ENCODE measurements at places on chromosomes 4 and X.

- DNase-seq, result no peak
Observed at GRCh38 chr4:108227923-108228322, 59.2 kb upstream of the LEF1 start.

DNA sequence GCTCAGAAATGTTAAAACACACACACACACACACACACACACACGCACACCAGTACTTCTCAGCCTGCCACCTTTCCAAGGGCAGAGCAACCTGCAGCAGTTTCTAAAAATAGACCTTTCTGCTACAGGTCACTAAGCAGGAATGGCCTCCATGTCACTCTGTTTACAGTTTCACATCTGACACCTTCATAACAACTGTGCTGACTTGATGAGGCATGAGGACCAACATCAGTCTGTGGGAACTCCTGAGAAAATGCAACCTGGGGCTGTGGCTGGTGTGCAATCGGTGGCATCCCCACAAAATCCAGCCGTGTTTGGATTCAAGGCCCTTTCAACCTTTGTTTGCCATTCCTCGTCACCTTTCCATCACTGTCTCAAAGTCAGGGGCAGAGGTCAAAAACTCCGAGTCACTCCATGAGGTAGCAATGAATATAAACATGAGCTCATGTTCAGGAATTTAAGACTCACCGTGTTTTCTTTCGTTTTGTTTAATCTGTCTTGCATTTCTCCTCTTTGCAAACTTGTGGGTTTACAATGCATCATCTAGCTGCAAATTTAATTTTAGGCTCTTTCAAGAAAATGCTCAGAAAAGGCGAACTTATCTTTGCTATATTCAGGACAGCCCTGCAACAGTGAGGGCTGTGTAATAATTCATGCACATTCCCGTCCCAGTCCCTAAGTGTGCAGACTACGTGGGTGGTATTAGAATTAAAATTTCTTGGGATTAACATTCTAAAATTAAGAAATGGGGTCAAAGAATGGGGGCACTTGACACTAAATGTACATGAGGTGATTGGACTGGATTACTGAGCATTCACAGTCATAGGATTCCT is 135.3 kb downstream of the SHROOM3 start:
- no peak for DNase-seq

- no peak for DNase-seq
Observed at GRCh38 chr4:5809216-5809776, 83.6 kb downstream of the CRMP1 start.

DNA sequence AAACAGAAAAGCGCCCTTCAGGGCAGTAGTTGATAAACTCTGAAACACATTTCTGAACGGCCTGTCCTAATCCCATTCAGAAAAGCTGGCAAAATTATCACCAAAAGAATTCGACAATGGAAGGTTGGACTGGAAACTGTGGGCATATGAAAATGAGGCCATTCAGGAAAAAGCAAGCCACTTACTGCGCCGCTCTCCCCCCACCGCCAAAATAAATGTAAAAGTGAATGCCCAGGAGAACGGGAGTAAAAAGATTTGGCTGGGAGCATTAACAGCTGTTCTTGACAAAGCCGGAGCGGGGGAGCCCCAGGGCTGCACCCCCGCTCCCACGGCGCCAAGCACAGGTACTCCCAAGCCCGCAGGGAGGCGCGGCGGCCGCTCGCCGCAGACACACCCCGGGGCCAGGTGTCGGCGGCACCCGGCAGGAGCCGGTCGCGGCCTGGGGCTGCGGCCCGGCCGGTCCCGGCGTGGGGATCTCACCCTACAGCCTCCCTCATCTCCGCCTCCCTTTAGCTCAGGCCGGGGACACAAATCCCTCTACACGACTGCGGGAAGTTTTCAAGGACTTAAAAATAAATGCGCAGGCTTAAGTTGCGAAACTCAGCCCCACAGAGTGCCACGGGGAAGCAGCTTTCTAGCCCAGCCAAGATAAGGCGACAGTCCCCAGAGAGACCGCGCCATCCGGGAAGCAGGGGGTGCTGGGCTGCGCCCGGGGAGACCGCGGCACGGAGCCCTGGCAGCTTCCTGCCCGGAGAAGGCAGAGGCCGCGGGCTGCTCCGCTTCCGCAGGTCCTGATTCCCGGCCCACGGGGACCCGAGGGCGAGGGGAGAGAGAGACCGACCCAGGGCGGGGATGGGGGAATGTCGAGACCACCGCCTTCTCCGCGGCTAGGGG is 593 bp downstream of the SH3RF1 start:
- DNase-seq, result peak; percentile 52

GRCh38 chr4:69617083-69617694 is 22.3 kb downstream of the UGT2A2 start:
- no peak for DNase-seq

DNA sequence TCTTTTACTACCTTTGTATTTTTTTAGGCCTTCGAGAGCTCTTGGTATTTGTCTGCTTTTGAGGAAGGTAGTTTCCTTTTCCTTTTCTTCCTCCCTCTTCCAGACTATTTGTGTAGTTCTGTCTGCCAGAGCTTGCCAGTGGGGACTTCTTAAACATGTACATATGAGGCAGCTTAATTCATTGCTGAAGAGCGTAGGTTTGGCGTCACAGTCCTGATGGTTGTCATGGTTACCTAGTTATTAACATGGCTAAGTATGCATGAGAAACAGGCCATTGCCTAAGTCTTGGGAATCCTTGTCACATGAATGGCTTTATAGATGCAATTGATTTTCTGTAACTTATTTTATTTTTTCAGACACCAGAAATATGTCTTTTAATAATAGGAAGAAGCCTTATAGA is 48.5 kb upstream of the ARMCX2 start:
- no peak for DNase-seq

- no peak for DNase-seq
Observed at GRCh38 chr4:185830263-185830994, 18.4 kb upstream of the SORBS2 start.

DNA sequence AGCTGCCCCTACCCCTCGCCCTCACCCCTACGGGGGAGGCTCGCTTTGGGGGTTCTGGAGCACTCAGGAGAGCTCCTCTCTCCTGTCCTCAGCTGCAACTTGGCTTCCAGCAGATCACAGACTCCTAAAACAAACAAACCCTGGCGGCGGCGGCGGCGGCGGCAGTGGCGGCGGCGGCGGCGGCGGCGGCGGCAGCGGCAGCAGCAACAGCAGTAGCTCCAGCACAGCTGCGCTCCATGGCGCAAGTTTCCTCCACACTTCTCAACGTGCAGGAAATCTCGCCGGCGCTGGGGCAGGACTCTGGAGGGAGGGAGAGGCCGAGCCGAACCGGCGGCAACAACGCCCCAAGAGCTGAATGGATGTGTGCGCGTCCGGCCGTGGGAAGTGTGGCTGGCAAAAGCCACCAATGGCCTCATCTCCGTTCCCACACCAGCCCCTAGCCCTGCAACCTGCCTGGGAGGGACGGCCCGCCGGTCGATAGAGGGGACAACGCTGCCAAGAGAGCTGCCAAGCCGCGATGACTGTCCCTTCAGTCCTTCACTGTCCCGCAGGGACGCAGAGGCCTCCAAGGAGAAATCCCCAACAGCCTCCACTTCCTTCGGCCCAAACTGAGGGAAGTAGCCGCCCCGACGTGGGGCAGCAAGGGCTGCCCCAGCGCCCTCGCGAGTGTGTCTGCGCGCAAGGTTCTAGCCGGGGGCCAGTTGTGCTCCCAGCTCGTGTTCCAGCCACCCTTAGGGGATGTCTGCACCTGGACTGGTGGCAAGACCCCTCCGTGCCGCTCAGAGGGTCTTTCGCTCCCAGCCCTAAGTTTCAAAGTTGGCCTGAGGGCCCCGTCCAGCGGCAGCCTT is 775 bp downstream of the SHROOM4 start:
- DNase-seq, result no peak

DNA sequence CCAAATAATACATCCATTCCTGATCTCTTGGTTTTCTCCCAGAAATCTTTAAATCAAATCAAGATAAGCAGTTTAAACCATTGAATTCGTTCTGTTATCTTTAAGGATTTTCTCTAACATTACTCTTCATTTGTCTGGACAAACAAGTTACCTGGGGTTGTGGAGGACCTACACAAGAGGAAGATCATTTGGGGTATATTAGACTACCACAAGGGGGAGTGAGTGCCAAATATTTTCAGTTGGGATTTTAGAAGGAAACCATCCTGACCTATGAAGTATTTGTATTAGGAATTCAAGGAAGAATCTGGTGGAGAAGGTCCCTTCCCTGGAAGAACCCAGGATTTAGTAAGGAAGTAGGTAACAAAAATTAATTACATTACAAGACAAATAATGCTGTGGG is 12.0 kb upstream of the DCHS2 start:
- no peak for DNase-seq

GRCh38 chr4:113783289-113783688 is 21.8 kb upstream of the CAMK2D start:
- no peak for DNase-seq

DNA sequence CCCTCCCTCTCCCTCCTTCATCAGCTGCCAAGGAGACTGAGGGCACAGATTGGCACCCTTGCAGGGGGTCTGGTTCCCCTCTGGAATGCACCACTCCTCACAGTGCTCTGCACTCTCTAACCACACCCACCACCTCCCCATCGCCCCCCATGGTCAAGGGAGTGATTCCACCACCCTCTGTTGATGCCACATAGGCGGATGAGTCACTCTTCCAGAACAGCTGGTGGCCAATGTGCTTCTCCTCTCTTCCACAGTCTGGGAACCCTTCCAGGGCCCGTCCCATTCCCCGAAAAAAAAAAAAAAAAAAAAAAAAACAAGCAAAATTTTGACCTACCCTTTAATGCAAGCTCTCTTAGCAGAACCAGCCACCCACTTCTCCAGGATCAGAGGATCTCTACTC is 341.3 kb upstream of the KLF3 start:
- DNase-seq, result no peak

DNA sequence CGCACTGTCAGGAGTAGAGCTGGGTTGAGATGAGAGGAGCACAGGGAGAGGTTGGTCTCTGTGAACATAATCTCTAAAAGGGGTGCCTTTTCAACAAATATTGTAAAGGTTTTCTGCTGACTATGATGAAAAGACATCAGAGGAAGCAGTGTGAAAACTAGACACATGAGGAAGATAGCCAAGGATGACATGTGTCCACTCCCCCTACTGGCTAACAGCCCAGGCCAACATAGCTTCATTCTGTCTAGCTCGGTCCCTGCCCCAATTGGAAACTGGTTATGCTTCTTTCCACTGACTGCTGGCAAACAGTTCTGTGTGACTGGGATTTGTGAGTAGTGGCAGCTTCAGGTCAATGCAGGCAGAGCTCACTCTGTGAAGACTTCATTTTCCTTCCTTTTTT is 115.4 kb upstream of the ESX1 start:
- DNase-seq, result no peak

DNA sequence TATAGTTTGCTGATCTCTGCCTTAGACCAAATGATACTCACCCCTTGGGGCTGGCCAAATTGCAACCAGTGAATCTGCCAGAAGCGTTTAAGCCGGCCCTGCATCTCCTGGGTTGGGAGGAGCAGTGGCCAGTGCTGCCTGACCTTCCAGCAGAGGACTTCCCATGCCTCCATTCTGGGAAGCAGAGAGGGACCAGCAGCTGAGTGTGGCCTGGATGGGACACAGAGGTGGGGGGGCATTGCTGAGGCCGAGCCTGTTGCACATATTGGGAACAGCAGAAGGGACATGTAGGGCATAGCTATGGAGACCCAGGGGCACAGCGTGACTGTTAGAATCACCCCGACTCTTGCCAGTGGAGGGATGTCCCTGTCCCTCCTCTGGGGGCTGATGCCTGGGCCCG is 93.3 kb downstream of the CPZ start:
- DNase-seq, result no peak

DNA sequence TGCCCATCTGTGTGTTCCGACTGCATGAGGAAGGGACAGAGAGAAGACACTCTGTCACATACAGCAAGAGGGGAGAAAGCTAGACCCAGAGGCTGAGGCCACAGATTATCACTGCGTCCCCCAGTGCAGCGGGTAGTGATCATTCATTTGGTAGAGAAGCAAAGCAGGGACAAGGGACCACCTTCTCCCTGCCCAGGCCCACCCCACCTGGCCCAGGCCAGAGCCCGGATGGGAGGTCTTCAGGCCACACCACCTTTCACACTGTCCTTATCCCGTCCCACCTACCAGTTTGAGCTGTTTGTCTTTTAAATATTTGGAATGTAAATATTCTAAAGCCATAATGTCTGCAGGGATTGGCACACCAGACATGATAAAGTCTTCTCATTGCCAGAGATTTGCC is 10.6 kb downstream of the TNIP2 start:
- no peak for DNase-seq

DNA sequence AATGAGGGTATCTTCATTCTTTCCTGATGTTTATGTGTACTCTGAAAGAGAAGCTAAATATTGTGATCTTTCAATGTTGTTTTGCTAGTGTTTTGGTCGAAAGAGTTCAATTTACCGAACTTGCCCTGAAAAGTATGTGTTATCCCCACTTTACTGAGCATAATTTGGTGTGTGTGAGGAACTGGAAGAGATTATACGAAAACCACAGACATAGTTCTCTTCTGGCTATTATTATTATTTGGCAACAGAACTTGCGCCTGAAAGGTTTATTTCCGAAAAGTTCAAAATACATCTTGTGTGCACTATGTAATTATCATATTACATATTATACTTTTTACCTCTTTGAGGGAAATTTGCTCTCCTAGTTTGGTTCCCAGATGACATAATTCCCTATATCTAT is 232.5 kb upstream of the INTU start:
- DNase-seq, result no peak

- no peak for DNase-seq
Observed at GRCh38 chrX:39244147-39244546, 442.9 kb downstream of the MID1IP1 start.

GRCh38 chr4:98262431-98262830 is 1.2 kb downstream of the RAP1GDS1 start:
- DNase-seq, result no peak

- no peak for DNase-seq
Observed at GRCh38 chrX:13087322-13088155, 43.1 kb upstream of the FAM9C start.

Data from occipital lobe (tissue), 3 donors.